ENCODE measurements at places on chromosomes 11 and 22. TPM values are rescaled to one million over a fixed set of nuclear protein-coding genes. Genes with fewer than 3 reads are reported as not detected.

The ACR gene
- total RNA-seq, result not detected

The KCNQ1OT1 gene
- total RNA-seq, result 6.1 TPM

The C11orf97 gene
- total RNA-seq, result not detected

The FXYD6 gene
- not detected for total RNA-seq

The ANO3 gene
- total RNA-seq, result under 0.01 TPM

The CD3E gene
- not detected for total RNA-seq

The SIK2 gene
- total RNA-seq, result 8.1 TPM

The CRYBB2 gene
- not detected for total RNA-seq

- peak; percentile 92 for DNase-seq
Observed at GRCh38 chr22:44037519-44038375, 13.6 kb downstream of the PARVB start.

DNA sequence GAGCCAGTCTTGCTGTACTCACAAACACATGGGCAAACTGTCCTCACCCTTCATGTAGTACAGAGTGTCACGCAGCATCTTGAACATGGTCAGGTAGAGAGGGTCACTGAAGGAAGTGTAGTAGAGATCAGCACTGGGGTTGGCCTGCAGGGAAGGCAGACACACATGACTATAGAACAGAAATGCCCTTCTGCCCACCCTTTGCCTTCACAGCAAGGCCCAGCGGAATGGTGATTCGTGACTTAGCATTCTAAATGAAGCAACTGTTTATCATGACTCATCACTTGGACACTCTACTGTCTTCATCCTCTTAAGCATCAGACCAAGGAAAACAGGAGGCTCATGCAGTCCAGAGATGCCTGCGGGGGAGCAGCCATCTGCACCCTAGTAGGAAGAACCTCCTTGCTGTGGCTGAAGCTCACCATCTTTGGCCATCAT is 33.4 kb downstream of the SERPIND1 start:
- DNase-seq, result peak; percentile 93

GRCh38 chr22:22403306-22403705 is 105.2 kb downstream of the ZNF280B start:
- DNase-seq, result no peak

GRCh38 chr11:115266066-115266639 is 238.1 kb downstream of the CADM1 start:
- DNase-seq, result no peak

- DNase-seq, result no peak
Observed at GRCh38 chr11:66050581-66051231, 1.5 kb upstream of the SF3B2 start.

- no peak for DNase-seq
Observed at GRCh38 chr11:44267750-44268613, 42.0 kb downstream of the ALX4 start.

- no peak for DNase-seq
Observed at GRCh38 chr22:36927671-36928070, 14.2 kb downstream of the CSF2RB start.

DNA sequence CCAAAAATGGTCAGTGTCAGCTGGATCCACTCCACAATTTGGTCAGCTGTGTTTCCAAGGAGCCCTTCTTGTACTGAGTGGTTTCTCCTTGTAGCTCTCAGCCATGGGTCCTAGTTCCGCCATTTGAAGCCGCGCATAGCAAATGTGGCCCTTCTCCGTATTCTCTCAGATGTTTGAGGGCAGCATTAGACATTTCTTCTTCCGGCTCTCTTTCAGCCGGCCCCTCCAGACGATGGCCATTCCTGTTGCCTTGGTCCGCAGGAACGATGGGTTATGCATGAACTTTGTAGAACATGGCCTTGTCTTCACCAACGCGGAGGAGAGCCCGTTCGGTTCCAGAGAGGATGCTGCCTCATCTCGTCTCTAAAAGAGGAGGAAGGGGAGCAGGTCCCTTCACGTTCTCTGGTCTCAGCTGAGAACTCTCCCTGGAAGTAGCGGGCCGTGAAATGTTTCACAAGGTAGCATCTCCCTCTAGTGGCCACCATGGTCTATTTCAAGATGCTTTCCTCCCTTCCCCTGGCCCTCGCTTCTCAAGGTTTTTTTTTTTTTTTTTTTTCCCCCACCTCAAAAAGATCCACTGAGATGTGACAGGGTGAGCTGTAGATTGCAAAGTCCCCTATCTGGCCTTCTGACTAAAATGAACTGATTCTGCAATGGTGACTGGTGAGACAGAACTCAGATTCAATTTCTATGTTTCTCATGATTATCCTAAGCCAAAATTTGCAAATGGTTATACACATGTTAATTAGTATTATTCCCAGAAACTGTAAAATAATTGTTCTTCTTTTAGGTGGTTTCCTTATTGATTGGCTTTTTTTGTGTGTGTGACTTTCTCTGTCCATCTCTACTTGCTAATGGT is 19.8 kb upstream of the PLET1 start:
- DNase-seq, result peak; percentile 87

DNA sequence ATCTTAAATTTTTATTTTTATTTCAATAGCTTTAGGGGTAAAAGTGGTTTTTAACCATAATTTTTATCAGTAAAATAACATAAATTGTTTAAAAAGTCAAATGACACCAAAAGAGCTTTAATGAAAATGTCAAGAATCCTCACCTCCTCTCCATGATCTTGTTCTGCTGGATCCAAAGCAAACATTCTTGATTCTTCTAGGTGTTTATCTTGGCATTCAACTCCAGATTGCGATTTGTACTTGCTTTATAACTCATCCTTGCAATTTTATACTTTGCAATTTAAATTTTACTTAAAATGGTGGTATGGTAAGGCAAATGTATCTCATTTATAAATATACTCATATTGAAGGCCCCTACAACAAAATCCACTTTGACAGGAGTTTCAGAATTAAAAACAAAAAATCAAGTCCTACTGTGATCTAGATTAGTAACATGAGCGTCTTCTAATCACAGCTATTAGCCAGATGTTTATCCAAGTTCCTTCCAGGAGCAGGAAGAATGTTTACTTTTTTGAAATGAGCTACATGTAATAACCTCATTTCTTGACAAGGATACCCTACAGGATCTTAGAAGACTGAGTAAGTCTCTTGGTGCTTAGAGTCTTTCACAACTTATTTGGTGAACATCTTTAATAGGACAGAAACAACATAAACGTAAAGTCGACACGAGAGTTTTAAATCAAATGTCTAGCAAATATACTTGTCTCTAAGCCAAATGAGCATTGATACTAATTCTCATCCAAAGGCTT is 72.4 kb upstream of the CARD18 start:
- peak; percentile 70 for DNase-seq

DNA sequence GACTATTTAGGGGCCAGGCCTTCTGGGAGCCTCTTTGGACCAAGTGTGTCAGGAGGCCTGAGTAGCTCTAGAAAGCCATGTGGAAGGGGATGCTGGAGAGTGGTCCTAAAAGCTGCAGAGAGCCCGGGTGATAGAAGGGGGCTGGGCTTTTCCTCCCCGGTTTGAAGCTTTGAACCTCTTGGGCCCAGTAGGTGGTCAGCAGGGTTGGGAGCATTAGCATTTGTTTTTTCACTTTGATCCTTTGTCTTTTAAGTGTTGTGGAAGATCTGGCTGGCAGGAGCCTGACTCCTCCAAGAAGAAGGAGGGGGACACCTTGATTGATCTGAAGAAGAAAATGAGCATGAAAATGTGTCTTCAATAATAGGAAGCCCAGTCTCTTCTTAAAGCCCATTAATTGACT is 596.6 kb downstream of the INSC start:
- DNase-seq, result no peak

DNA sequence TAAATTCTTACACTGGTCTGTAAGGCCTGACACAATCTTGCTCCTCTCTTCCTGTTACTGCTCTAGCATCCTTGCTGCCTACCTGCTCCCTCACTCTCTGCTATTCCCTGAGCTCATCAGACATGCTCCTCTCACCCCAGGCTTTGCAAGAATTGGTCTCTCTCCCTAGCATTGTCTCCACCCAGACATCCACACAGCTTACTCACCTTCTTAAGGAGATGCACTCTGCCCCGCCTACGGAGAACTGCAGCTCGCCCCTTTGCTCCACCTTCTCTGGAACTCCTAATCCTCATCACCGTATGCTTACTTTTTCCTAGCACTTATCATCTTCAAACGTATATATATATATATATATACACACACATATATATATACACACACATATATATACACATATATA is 23.3 kb upstream of the TMPRSS5 start:
- DNase-seq, result no peak

- DNase-seq, result no peak
Observed at GRCh38 chr11:78460471-78460870, 42.9 kb upstream of the GAB2 start.

DNA sequence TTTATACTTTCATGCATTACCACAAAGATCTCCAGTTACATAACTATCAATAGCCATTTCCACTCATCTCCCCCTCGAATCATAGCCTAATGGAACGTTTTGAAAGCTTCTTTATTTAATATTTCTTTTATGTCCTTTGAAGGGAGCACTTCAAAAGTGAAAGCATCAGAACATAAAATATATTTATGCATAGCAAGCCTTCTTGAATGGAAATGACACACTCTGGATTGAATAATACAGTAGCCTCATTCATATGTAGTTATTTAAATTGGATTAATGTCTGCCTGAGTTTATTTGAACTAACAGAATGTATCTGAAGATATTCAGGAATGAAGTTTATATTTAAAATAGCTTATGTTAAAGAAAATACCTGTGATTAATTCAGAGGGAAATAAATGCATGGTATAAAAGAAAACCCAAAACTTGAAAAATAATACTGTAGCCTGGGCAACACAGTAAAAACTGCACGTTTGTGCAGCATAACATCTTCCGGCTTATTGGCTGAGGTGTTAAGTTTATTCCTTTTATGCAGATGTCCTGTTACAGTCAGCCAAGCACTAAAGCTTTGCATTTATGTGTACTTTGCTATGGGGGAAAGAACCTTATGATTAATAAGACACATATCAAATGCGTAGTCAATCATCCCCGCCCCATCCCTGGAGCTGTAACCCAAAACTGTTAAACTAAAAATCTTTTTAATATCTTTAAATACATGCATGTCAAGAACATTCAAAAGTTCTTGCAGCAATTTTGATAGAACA is 22.0 kb downstream of the OOSP3 start:
- no peak for DNase-seq

DNA sequence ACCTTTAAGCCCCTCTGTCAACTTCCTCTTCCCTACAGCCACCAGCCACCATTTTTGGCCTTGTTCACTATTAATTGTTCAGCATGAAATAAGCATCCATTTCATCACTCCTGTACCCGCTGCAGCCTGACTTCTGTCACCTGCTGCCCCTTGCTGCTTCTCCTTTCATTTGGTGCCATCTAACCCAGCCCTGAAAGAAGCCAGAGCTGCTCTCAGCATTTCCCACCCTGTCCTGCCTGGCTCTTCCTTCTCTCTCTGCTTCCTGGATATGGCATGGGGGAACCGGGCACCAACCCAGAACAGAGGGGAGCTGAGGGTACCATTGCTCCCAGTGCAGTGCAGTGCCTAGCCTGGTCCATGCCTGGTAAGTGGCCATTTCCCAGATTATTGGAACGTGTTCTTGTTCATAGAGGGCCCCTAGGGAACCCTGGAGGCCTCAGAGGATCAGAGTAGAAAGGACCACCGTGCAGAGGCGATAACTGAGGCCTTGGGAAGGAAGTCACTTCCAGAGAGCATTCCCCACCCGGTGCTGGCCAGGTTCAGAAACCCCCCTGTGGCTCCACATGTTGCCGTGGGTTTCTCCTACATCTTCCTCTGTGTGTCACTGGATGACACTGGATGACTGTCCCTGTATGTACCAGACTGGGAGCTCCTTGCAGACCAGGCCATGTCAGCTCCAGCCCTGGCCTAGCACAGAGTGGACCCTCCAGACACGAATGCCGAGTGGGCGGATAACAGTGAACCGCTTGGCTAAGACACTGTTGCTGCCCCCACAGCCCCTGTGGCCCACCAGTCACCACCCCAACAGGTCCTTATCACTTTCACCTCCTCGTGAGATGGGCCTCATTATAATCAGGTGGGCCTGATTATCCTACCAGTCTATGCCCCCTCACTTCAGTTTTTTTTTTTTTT is 4.7 kb downstream of the YDJC start:
- DNase-seq, result no peak

DNA sequence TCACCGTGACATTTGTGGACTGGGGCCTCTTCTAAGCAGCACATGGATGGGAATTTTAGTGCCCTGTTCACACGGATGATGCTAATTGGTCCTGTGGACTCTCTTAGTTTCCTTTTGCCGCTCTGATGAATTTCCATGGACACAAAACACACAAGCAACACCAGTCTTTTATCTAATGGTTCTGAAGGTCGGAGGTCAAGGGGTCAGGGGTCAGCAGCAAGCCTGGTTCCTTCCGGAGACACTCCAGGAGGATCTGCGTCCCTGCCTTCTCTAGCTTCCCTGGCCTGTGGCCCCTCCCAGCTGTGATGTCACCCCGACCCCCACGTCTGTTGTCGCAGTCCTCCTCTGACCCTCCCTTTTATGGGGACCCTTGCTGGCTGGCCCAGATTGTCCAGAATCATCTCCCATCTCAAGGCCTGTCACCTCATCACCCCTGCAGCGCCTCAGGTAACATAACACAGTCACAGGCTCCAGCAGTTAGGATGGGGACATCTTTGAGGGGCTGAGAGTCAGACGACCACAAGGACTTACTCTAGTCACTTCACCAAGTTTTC is 6.8 kb downstream of the NADSYN1 start:
- no peak for DNase-seq

DNA sequence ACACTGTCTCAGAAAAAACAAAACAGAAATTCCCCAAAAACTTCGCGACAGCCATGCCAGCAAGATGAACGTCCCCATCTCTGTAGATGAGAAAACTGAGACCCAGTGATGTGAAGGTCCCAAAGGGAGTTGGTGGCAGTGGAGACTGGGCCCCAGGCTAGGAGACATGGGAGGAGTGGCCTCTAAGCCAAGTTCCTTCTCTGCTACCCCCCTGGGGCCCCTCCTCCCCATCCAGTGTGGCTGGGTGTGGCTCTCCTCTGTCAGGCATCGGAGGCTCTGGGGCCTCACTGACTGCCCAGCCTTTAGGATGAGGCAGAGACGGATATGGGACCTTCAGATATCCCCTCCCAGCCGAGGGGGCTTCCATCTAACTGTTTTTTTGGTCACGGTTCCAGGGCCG is 9.8 kb downstream of the RELT start:
- no peak for DNase-seq

- DNase-seq, result no peak
Observed at GRCh38 chr11:129770993-129771392, 44.7 kb upstream of the TMEM45B start.

DNA sequence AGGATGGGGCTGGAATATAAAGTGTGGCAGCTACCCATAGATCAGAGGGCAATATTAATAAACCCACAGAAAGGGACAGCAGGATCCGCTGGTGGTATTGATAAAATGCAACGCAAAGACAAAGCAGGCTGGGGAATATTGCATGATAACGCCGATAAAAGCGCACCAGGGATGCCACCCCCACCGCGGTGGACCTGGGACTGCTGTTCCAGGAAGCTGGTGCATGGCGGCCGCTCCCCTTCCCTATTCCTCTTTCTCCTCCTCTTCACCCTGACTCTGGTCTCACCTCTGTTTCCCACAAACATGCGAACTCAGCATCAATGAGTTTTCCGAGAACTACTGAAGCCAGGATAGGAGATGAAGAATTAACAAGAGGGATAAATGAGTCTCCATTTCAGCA is 20.2 kb downstream of the SPATA19 start:
- no peak for DNase-seq
